ENCODE measurements at places on chromosomes 6 and 20. TPM values are rescaled to one million over a fixed set of nuclear protein-coding genes. Genes with fewer than 3 reads are reported as not detected.

DNA sequence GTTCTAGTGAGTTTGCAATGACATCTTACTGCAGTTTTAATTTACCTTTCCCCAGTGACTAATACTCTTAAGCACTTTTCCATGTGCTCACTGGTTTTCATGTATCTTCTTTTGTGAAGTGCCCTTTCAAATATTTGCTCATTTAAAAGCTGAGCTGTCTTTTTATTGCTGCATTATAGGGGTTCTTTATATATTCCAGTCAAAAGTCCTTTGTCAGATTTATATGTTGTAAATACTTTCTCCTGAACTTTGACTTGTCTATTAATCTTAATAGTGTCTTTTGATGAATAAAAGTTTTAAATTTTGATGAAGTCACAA is 50.2 kb upstream of the ELOVL5 start:
- DNase-seq: no peak

DNA sequence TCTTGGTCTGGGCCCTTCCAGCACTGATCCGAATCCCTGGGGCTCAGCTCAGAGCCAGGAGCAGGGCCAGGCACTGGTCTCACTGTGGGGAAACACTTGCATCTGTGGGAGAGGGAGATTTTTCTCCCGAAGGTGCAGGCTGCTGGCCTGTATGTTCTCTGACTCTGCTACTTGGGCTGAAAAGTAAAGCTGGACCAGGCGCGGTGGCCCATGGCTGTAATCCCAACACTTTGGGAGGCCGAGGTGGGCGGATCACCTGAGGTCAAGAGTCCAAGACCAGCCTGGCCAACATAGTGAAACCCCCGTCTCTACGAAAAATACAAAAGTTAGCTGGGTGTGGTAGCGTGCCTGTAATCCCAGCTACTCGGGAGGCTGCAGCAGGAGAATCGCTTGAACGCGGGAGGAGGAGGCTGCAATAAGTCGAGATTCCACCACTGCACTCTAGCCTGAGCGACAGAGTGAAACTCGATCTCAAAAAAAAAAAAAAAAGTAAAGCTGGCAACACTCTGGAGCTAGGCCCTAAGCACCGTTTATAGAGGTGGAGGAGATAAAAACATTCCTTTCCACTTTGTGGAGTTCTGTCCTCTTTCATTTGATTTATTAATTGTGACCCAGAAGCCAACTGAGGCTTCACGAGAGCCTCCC is 41.7 kb downstream of the JPH2 start:
- no peak for DNase-seq

DNA sequence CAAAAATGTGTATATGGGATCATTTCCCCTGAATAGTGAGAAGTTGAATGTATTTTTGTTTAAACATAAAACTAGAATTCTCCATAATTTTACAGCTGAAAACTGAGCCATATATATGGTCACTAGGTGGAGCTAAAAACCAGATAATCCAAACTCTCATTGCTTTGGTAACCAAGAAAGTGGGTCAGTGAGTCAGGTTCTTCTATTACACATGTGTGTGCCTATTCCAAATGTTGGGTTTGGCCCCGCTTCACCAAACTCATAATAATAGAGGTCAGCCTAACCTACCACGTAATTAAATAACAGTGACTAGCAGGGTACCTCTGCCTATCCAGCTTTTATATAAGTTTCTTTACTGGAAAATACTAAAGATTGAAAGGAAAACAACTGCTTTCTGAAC is 19.3 kb upstream of the RNGTT start:
- DNase-seq: no peak

DNA sequence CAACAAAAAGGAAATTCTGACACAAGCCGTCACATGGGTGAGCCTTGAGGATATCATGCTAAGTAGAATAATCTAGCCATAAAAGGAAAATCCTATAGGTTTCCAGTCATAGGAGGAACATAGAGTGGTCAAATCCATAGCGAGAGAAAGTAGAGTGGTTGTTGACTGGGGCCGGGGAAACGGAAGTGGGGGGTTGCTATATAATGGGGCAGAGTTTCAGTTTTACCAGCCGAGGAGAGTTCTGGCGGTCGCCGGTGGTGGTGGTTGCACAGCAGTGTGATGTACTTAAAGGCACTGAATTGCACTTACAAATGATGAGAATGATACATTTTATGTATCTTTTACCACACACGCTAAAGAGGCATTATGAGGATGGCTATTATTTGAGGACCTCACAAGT is 4.9 kb downstream of the GPR31 start:
- DNase-seq: no peak

- DNase-seq: no peak
Observed at GRCh38 chr6:114421199-114421598, 78.4 kb upstream of the HS3ST5 start.

DNA sequence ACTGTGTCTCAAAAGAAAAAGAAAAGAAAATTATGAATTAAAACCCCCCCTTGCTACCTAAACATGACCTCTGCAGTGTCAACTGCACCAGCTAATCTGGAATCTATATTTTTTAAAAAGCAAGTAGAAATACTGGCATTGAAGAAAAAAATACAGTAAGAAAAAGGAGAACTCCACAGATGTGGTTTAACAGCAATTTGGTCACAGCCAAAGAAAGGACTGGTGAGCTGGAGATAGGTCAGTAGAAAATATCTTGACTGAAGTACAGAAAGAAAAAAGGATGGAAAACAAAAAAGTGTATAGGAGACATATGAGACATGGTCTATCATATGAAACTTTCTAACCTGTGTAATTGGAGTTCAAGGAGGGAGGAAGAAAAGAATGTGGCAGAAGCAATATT is 44.1 kb upstream of the ERVFRD-1 start:
- no peak for DNase-seq

DNA sequence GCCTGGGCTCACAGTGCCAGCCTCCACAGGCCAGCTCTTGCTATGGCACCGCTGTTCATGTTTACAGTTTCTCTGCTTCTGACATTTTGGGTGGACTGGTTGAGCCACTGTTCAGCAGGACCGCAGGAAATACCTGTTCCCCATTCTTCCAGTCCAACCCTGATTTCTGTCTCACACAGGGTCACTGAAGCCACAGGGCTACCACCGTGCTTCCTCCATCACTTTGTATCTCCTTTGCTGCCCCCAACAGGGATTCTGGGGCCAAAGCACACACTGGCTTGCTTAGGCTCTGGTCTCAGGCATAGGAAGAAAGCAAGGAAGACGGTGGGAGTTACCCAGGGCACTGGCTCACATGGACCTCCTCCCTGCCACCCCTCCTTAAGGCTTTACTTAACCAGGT is 164.5 kb downstream of the UNC5CL start:
- peak; percentile 67 for DNase-seq

DNA sequence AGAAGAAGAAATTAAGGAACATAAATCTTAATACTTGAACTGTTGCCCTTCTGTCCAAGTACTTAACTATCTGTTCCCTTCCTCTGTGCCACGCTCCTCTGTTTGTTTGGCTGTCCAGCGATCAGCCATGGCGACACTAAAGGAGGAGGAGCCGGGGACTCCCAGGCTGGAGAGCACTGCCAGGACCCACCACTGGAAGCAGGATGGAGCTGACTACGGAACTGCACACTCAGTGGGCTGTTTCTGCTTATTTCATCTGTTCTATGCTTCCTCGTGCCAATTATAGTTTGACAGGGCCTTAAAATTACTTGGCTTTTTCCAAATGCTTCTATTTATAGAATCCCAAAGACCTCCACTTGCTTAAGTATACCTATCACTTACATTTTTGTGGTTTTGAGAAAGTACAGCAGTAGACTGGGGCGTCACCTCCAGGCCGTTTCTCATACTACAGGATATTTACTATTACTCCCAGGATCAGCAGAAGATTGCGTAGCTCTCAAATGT is 17.1 kb downstream of the IRF4 start:
- no peak for DNase-seq

DNA sequence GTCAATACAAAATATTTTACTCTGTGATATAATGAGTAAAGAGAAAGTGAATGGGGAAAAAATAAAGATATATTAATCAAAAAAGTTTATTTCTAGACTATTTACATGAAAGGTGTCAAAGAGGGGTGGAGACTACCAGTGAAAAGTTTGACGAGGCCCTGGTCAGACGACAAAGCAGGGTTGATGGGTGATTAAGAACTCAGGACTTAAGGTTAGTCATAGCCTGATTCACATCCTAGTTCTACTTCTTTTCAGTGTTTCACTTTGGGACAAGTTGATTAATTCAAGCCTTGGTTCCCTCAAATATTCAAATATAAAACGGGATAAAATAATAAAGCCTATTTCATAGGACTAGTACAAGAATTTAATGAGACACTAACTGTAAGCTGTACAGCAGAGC is 178.2 kb upstream of the HS3ST5 start:
- no peak for DNase-seq

GRCh38 chr6:168365422-168366165 is 46.0 kb upstream of the DACT2 start:
- no peak for DNase-seq

GRCh38 chr20:19628570-19629134 is 129.4 kb upstream of the RIN2 start:
- no peak for DNase-seq

- DNase-seq: no peak
Observed at GRCh38 chr6:157982563-157983405, 1.1 kb downstream of the SYNJ2 start.

DNA sequence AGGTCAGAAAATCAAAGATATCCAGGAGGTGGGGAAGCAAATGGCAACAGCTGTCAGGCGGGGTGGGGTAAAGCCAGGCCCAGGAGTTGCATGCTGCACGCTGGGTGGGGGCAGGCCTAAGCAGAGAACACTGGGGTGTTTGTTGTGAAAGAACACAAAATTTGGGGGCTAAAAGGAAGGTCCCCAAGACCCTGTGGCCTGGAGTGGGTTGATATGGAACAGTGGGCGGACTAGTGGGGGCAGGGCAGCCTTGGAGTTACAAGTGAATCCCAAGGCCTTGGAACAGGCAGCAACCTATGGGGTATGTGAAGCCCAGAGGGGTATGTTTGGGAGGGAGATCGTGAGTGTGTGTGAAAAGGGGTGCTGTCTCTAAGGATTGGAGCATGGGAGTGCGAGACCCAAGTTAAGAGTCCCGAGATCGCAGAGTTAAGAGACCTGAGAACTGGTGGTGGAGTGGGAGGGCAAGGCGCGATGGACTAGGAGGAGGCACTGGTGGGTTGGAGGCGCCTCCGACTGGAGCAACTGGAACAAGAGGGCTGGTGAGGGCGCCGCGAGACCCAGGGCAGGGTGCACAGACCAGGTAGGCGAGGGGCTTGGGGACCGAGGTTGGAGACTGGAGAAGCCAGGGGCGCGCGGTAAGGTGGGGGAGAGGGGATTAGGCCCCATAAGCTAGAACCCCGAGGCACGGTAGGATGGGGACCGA is 658 bp downstream of the CUL7 start:
- DNase-seq: no peak

DNA sequence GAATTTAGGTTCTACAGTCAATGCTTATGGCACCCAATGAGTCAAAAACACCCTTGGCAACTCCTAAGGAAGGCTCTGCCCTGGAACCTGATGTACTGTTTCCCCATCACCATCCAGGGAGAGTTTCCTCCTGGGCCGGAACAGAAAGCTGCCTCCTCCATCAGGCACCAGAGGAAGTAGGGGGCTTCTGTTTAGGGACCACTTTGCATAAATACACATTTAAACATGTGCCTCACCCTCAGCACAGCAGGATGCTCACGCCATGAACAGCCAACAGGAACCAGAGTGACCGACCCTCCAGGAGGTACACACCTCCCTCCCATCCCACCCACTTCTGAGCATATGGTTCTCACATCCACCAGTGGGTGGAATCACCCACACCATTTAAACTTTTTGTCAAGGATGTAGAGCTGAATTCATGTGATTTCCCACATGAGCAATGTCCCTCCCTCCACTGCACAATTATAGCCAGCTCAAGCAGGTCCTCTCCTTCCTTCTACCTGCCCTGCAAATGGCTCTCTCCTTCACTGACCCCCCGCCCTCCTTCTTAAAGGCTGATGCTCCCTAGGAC is 14.8 kb downstream of the DDRGK1 start:
- no peak for DNase-seq

DNA sequence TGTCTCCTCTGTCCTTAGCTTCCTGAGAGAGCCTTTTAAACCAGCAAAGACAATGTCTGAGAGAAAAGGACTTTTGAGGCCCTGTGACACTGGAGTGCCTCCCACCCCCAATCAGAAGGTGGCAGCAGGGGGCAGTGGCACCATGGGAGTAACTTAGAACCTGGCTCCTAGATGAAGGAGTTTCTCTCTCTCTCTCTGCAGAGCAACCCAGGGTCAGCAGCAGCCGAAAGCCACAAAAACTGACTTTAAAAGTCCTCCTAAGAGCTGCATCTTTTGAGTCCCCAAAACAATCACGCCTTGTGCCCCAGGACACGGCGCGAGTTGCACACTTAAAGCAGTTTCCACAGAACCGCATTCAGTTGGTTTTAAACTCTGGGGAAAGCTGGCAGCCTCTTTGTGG is 5.3 kb upstream of the TCP11 start:
- DNase-seq: peak; percentile 50

- no peak for DNase-seq
Observed at GRCh38 chr20:24411003-24411833, 58.2 kb upstream of the SYNDIG1 start.

- no peak for DNase-seq
Observed at GRCh38 chr6:70258483-70258882, 44.4 kb downstream of the COL9A1 start.

- DNase-seq: no peak
Observed at GRCh38 chr6:97128507-97128906, 154.5 kb downstream of the MMS22L start.

DNA sequence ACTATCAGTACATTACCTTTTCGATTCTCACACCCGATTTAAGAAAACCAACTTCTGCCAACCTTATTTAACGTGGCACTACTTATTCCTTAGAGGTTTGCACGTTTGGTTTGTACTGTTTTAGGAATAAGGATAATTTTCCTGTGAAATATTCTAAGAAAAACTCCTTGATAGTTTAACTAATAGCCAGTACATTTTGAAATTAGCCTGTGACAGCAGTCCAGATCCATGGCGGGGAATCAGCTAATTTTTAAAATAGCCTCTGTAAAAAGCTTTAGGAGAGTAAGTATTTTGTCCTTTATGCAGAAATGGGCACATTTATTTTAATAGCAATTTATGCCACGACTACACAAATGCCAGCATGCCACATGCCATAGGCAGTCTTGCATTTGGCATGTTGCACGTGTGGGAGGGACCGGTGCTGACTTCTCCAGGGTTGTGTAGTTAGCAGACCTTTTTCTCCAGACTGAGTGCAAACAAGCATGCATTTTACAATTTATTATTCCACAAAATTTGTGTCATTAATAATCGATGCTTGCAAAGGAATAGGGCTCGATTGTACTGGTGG is 6.2 kb downstream of the FOXC1 start:
- no peak for DNase-seq

SLC17A4 gene
- not detected for total RNA-seq

WFDC10B gene
- not detected for total RNA-seq

TBXT gene
- not detected for total RNA-seq

RIPPLY2 gene
- 2.9 TPM for total RNA-seq

FAM217A gene
- not detected for total RNA-seq

CD93 gene
- total RNA-seq: 54.5 TPM

SEMG1 gene
- total RNA-seq: not detected

ENPP3 gene
- total RNA-seq: 0.99 TPM

SLC22A2 gene
- total RNA-seq: 39.2 TPM

PROKR2 gene
- total RNA-seq: 3.2 TPM

YIPF3 gene
- 106 TPM for total RNA-seq

CTCFL gene
- total RNA-seq: 0.20 TPM

MOG gene
- 82.9 TPM for total RNA-seq

SCRT2 gene
- 0.66 TPM for total RNA-seq

PHACTR3 gene
- 23.5 TPM for total RNA-seq

Measured in spinal cord (tissue), 10 donors.